Thoracic aorta endothelial cell (primary cell): ENCODE measurements at places on chromosomes 5 and 9. TPM values are rescaled to one million over a fixed set of nuclear protein-coding genes. Genes with fewer than 3 reads are reported as not detected.

Gene CAVIN4
- 1.9 and 2.9 TPM in 2 replicates for total RNA-seq

Gene SLC36A1
- 7.2 and 8.5 TPM in 2 replicates for total RNA-seq

Gene ARL10
- total RNA-seq, result 8.4 and 11.3 TPM in 2 replicates

Gene PAPPA
- under 0.01 and 0.13 TPM in 2 replicates for total RNA-seq

Gene UNC5A
- total RNA-seq, result 0.22 and 0.66 TPM in 2 replicates

Gene NUTM2G
- total RNA-seq, result not detected in 2 replicates

Gene CAMK2A
- total RNA-seq, result not detected in 2 replicates

Gene AKNA
- total RNA-seq, result 10.1 and 15.1 TPM in 2 replicates

Gene PCDHB12
- 0.07 and 0.27 TPM in 2 replicates for total RNA-seq

Gene NR5A1
- not detected in 2 replicates for total RNA-seq

Gene CTXN3
- not detected in 2 replicates for total RNA-seq

Gene ZER1
- 13.0 and 16.4 TPM in 2 replicates for total RNA-seq

Gene AFAP1L1
- 102 and 142 TPM in 2 replicates for total RNA-seq

Gene GRIA1
- not detected in 2 replicates for total RNA-seq

Gene GLIPR2
- total RNA-seq, result 12.0 and 19.3 TPM in 2 replicates

Gene SLCO4C1
- under 0.01 TPM in 1 of 2 replicates, not detected in the other for total RNA-seq

Gene POU5F2
- 3.2 and 3.9 TPM in 2 replicates for total RNA-seq
